Karpas-422 (cell line): ENCODE measurements at places on chromosomes 13 and 19.

DNA sequence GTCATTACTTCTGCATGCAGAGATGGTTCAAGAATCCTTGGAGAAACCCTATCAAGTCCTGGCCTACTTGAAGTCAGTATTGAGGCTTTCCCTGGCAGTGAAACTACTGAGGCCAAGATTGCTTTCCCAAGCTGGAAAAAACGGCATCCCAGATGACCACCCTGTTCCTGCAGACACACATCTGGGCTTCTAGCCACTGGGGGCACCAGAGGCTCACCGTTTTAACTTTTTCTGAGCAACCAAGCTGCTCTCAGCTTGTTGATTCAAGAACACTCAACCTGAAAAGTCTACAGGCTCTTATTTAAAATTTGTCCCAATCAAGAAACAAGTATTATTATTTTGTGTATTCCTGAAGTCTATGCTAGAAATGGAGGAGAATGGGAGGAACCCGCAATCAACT, 66.6 kb downstream of the SPRYD7 start:
- peak; percentile 75 for DNase-seq

DNA sequence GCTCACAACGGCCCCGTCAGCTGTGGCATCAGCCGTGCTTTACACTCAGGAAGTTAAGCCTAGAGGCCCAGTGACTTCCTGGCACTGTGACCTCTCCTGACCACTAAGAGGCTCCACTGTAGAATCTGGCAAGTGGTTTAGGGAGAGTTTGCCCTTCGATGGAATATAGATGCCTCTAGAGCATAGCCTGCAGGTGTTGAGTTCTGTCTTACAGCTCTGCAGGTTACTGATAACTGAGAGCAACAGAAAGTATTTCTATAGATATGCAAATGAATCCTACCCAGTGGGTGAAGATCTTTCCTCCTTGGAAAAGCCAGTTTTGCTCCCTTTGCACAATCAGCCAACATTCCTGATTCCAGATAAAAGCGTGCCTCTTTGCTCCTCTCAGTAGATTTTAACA, 35.8 kb downstream of the ATP12A start:
- DNase-seq, result no peak

DNA sequence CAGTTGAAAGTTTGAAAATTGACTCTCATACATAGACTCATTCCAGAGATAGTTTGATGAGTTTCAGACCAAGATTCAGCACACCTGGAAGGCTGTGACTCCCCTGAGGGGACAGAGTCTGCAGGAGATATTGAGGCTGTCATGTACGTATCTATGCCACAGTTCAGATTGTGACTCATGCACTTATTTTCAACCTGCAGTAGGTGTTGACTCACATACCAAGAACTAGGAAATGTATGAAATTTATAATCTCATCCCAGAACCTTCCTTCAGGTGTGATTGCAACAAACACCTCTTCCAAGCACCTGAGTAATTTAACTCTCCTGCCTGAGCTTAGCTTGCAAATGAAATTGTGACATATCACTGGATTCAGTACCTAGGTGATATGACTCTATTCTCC, 64.4 kb upstream of the ZNF43 start:
- no peak for DNase-seq

- no peak for DNase-seq
Observed at GRCh38 chr13:53821632-53822031, 793.0 kb downstream of the OLFM4 start.
